ENCODE measurements at places on chromosomes 4 and X. TPM values are rescaled to one million over a fixed set of nuclear protein-coding genes. Genes with fewer than 3 reads are reported as not detected.

DNA sequence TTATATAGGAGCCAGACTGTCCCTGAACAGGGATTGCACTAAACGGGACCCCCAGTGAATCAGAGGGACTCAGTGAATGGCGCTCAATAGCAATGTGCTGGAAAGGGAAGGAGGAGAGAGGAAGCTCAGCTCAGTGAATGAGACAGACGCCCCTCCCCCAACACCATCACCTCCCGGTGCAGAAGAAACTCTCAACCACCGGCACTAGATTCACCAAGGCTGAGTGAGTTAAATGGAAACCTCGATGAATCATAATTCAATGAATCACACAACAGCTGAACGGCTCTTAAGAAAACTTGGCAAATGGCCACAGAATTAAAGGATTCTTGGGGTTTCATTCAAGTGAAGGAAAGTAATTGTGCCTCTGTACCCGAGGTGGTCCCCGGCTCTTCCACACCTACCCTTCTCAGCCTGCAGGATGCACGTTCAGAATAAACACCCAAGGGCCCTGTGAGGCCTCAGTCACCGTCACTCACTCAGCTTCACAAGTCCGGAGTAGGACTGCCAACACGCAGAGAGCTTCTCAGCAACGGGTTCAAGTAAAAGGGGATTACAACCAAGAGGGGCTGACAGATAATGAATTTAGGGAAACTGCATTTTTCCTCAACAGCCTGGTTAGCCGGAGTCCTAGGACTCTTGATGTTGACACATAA, 29.3 kb downstream of the CRMP1 start:
- peak; percentile 20 for DNase-seq

GRCh38 chrX:40008791-40009461, 88.8 kb downstream of the BCOR start:
- no peak for DNase-seq

DNA sequence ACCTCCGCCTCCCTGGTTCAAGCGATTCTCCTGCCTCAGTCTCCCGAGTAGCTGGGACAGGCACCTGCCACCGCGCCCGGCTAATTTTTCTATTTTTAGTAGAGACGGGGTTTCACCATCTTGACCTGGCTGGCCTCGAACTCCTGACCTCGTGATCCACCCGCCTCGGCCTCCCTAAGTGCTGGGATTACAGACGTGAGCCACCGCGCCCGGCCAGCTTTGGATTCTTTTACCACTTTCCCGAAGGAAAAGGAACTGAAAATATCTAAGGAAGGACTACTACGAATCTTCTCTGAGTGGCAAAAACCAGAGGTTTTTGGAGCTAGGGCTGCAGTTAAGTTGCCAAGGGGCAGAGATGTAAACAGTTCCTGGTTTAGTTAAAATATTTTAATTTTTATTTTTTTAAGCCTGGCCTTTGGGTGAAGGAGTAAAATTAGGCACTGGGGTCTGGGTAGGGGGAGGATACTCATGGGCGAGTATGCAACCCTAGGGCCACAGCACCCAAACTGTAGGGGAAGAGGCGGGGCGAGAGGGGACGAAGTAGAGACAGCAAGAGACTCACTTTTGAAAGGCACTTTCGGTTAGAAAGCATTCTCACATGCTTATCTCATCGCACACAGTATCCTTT, 525 bp upstream of the CISD2 start:
- DNase-seq = no peak

DNA sequence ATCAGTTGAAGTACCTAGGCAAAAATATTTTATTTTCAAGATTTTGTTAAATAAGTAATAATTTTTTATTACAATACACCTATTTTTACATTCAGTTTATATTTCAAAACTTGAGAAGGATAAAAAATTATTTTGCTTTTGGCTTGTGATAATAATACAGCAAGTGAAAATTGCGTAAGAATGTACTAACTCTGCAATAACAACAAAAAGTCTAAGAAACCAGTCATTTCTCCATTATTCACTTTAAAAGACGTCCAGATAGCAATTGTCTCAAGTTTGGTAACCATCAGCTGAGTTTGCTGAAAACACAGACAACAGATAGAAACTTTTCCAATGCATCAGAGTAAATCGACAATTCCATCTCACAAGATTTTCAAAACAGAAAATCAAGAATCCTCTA, 12.1 kb downstream of the CXCL8 start:
- no peak for DNase-seq

DNA sequence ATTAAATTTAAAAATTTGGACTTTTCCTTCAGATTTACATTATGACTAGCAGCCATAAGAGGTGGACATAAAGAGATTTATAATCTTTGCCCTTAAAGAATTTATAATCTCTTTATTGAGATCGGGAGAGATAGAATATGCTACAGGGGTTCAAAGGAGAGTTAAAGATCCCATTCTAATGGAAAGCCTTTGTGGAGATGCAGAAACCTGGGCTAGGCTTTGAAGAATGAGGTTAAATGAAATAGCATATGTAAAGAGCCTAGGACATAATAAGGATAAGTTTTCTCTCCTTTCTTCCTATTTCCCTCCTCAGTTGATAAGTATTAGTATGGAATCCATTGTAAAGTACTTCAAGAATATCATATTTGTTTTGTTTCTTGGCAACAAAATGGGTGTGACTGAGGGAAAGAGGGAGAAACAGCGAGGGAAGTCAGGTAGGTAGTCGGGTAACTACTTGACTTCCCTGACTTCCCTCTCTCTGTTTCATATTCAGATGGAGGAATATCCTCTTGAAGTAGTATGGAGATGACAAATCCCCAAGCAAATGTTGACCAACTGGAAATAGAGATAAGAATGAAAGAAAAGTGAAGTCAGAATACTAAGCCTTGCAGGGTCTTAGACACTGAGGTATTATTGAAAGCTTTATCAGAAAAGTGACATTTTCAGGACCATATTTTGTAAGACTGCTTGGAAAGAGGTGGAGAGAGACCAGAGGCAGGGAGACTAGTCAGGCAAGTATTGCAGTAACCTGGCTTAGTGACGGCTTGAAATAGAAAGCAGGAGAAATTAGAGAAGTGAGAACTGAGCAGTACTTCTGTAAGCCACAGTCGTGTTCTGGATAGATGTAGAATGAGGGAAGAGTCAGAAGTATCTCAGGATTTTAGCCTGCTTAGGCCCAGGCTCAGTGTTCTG, 82.9 kb downstream of the PDLIM5 start:
- no peak for DNase-seq

GRCh38 chr4:6890358-6890757, 19.3 kb upstream of the TBC1D14 start:
- no peak for DNase-seq

DNA sequence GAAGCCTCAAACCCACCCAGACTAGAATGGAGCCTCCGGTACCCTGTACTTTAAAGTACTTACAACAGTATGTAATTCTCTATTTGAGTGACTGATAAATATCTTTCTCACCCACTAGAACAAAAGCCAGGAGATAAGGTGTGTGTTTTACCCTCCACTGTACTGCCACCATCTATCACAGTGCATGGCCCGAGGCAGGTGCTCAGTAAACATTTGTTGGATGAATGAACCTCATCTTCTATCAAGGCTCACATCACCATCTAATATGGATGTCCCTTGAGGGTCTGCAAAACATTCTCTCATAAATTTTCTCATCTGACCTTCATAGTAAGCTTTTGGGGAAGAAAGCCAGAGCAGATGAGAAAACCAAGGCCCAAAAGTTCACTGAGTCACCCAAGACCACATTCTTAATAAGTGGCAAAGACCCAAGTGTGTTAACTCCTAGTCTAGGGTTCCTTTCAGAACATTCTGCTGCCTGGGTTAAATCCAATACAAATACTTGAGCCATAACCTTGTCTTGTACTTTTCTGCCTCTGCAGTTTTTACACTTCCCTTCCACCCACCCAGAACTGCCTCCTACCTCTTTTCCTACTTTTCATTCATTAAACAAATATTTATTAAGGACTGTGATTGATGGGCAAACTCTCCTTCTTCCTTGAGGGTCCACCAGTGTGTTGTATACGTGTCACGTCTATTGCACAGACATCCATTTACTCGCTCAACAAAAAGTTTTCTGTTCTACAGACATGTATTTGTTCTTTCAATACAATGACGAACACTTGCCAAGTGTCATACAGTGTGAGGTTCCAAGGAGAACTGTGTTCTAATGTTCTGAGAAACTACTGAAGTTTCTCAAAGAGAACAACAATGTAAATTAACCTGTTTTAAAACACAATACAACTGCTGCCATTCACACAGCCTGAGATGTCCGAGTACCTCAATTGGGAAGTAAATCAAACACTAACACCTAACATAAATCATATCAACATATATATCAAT, 35.7 kb downstream of the APBB2 start:
- peak; percentile 65 for DNase-seq

DNA sequence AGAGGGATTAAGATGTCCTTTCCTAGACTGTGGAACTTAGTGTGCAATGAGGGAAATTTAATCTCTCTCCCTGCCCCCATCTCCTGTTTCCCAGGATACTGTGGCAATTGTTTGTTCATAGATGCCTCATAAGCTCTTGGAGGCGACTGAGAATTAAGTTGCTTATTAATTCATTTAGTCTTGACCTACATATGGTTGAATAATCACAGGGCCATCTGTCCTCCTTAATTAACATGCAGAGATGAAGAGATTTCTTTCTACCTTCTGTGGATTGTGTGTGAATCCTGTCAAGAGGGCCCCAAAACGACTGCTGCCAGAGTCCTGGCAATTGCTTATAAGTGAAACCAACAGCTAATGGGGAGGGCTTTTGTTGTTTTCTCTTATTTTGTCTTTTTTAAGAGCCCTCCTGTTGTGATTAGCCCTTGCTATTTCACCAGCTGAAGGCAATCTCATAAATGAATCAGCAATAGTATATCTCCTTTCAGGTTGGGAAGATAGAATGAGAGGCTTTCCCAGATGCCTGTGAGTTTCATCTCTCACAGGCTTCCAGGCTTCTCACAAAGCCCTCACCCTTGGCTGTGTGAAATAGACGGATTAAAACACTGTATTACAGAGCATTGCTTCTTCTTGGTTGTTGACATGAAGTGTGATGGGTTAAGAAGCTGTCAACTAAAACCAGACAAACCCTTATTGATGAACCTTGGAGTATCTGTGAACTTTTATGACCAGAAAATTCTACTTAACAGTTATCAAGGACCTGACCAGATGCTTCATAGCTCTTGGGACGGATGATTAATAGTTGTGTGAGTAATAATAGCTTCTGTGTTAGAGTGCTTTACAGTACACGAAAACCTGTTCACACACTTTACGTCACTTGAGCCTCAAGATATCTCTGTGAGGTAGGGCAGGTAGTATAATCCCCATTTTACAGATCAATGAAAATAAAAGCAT, 58.5 kb downstream of the PGRMC2 start:
- DNase-seq = peak; percentile 64

DNA sequence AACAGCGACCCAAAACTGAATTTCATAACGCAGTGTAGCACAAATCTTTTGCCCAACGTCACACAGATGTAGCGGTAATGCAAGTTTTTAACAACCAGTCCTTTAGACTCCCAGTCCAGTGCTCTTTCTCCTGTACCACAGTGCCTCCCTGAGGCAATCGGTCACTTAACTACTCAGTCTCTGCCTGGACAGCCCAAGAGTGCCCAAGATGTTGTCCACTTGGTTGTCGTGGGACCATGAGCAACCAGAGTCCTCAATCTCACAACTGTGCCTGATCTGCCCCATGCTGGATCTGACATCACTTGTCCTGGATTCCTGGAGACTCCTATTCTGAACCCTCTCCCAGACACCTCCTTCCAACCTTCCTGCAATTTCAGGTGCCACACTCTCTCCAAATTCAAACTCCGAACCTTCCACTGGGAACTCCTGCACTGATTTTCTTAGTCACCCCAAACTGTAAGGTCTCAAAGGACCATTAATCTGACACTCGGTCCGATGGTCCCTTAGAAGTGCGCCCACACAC, 702 bp downstream of the MMGT1 start:
- DNase-seq = peak; percentile 19

- no peak for DNase-seq
Measured at GRCh38 chr4:151606061-151606460, 154.7 kb downstream of the GATB start.

DNA sequence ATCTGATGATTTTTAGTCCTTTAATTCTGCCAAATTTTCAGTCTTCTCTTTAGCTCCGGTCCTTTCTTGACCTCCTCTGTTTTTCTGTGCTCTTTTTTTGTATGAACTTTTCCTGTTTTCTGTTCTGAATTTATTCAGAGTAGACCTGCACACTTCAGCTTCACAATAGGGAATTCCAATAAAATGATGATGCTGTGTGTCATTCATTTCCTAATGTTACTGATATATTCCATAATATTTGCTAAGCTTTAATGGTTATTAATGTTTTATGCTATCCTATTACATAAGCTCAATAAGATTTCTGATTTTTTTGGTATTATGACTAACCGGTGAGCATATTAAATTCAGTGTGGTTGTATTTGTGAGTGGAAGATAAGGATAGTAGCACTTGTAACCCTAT, 13.9 kb upstream of the MAD2L1 start:
- no peak for DNase-seq

DNA sequence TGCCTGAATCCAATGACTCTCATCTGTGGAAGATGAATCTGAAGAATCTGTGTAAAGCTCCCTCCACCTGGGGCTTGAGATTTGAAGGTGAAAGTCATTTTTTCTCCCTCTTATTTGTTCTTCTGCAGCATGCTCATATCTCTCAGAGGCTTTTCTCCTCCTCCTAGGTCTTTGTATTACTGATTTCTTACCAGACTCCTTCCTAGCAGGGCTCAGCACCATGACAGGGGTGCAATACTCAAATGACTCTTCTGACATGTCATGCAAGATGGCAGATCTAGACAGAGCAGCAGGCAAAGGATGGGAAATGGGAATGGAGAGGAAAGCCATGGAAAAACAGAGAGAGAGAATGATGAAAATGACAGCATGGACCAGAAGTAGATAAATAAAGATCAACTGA, 118.3 kb downstream of the TMA16 start:
- DNase-seq = no peak

PGRMC1 gene
- total RNA-seq = 202 TPM

EDNRA gene
- total RNA-seq = 4.2 TPM

TSPAN6 gene
- 44.5 TPM for total RNA-seq

MAMLD1 gene
- total RNA-seq = 1.3 TPM
